ENCODE measurements at places on chromosomes 4 and X. TPM values are rescaled to one million over a fixed set of nuclear protein-coding genes. Genes with fewer than 3 reads are reported as not detected.

The UCHL1 gene
- total RNA-seq: 0.63 TPM

The F9 gene
- not detected for total RNA-seq

The MAGEA9B gene
- not detected for total RNA-seq

The RAB39B gene
- total RNA-seq: not detected

The TRIM75 gene
- total RNA-seq: not detected

The PCDH10 gene
- total RNA-seq: 0.23 TPM

The MAGEA10 gene
- not detected for total RNA-seq

The MID1IP1 gene
- total RNA-seq: 122 TPM

The OPHN1 gene
- 6.0 TPM for total RNA-seq

The TLL1 gene
- 4.8 TPM for total RNA-seq

The F8 gene
- 1.1 TPM for total RNA-seq

The SLC9B1 gene
- not detected for total RNA-seq

The ZAR1 gene
- not detected for total RNA-seq

The PDE5A gene
- total RNA-seq: 8.1 TPM

The GSPT2 gene
- total RNA-seq: 7.4 TPM

The CXCL13 gene
- total RNA-seq: not detected

The GAGE12F gene
- total RNA-seq: not detected

The HSFX3 gene
- total RNA-seq: not detected

The DEFB131A gene
- not detected for total RNA-seq

The PAGE2 gene
- total RNA-seq: not detected

Measured in PC-3 (cell line).